Activated CD4-positive, alpha-beta T cell treated with anti-CD3 and anti-CD28 coated beads, Interleukin-2, amount 10 ng/mL, durations not matched to agents 24 days and 14 days (primary cell): ENCODE measurements at places on chromosomes 1 and 21.

DNA sequence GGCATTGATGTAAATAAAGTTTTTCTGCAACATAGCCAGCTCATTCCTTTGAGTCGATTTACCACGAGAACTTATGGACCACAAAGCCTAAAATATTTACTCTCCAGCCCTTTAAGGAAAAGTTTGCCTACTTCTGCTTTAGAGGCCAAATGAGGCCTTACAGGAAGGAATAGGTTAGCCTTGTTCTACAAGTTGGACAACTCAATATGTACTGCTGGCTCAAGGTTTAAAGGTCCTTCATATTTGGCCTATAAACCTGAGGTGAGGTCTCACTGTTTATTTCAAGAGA is 144.5 kb upstream of the DNAH14 start:
- DNase-seq, result no peak
- H3K36me3 ChIP-seq, result no peaks in the 10 kb centered on the region

- peaks cover 52% of the 10 kb centered on the region for H3K36me3 ChIP-seq
- no peak for DNase-seq
- H3K27me3 ChIP-seq, result no peaks in the 10 kb centered on the region
- peaks cover 9% of the 10 kb centered on the region for H3K4me1 ChIP-seq
- H3K27ac ChIP-seq, result no peak overlapping the region
- H3K4me3 ChIP-seq, result no peak overlapping the region
These were observed 17.3 kb downstream of the LTN1 start for GRCh38 chr21:28975397-28975796.

GRCh38 chr1:181386340-181386739 is 97.0 kb upstream of the CACNA1E start:
- no peak overlapping the region for H3K27ac ChIP-seq
- peaks cover 6% of the 10 kb centered on the region for H3K4me1 ChIP-seq
- peaks cover 5% of the 10 kb centered on the region for H3K27me3 ChIP-seq
- no peak for DNase-seq
- H3K4me3 ChIP-seq, result no peak overlapping the region

DNA sequence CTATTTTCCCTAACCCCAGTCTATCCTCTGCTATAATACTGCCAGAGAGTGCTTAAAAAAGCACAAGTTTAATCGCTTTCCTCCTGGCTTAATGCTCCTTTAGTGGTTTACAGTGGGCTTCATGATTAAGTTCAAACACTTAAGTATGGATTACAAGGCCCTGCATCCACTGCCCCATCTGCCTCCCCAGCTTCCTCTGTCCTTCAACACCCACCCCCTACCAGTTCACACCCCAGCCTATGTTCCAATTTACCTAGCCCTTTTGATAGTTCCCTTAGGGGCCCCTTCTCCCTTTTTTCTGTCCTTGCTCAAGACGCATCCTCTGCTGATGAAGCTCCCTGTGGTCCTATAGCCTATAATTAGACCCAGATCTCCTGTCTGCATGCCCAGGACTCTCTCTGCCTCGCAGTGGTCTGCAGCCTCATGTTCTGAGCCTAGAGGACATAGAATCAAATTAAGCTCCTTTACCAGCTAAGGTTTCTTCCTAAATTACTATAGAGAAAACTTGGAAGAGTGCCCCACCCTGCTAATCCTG is 212.5 kb downstream of the FGGY start:
- H3K4me3 ChIP-seq, result no peak overlapping the region
- no peak for DNase-seq
- no peak overlapping the region for H3K27ac ChIP-seq
- no peaks in the 10 kb centered on the region for H3K4me1 ChIP-seq
- peaks cover 2% of the 10 kb centered on the region for H3K27me3 ChIP-seq

DNA sequence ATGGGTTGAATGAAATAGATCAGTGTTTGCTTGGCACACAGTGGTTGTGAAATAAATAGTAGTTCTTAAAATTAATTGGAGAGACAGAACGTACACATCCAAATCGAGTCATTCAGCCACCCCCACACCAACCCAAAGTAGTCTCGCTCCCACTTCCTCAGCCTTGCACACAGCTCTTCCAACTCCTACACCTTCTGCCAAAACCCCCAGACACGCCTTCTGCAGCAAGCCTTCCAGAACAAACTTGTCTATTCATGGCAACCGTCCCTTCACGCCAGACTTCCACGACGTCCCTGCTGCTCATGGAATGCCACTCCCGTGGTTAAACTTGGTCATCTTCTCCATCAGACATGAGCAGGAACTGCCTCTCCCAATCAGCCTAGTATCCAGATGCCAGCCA is 37.5 kb upstream of the RD3 start:
- no peak for DNase-seq
- no peak overlapping the region for H3K4me3 ChIP-seq
- H3K27ac ChIP-seq, result no peak overlapping the region
- peaks cover 22% of the 10 kb centered on the region for H3K4me1 ChIP-seq

- peaks cover 83% of the 10 kb centered on the region for H3K4me1 ChIP-seq
- peaks cover 42% of the 10 kb centered on the region for H3K36me3 ChIP-seq
- no peaks in the 10 kb centered on the region for H3K27me3 ChIP-seq
- peak; percentile 78 for DNase-seq
These were observed 38.6 kb downstream of the C21orf91 start for GRCh38 chr21:17780539-17780938.
